Stimulated activated CD4-positive, alpha-beta T cell treated with anti-CD3 and anti-CD28 coated beads, Interleukin-12 subunit alpha, Interleukin-12 subunit beta, amount 100 ng/mL, for 4 hours (primary cell): ENCODE measurements at places on chromosomes 1 and 21.
A peak's percentile ranks its signal among the peaks of the same experiment; 100 is the strongest.

DNA sequence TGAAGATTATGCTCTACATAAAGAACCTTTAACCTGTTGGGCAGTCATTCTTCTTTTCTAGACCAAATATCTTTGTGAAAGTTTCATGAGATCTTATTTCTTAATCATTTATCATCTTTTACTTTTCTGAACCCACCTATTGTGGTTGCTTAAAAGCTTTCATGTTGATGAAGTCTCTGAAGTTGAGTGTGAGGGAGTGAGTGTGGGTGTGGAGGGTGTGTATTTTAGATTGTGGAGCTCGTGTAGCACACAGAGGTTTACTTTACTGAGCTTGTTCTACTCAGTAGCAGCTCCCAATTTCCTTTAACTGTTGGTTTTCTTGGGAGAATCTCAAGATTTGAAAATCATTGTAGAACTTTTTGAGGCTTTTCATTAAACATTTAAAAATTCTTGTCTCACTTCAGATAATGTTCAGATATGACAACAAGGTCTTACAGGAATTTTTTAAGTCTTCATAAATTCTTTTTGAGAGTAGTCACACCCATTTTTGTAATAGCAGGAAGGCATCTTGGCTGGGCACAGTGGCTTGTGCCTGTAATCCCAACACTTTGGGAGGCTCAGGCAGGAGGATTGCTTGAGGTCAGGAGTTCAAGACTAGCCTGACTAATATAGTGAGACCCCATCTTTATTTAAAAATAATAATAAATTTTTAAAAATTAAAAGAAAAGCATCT, 17.0 kb downstream of the SRRM1 start:
- DNase-seq: no peak

- DNase-seq: no peak
Observed at GRCh38 chr1:107142140-107142542, 1.3 kb downstream of the NTNG1 start.

DNA sequence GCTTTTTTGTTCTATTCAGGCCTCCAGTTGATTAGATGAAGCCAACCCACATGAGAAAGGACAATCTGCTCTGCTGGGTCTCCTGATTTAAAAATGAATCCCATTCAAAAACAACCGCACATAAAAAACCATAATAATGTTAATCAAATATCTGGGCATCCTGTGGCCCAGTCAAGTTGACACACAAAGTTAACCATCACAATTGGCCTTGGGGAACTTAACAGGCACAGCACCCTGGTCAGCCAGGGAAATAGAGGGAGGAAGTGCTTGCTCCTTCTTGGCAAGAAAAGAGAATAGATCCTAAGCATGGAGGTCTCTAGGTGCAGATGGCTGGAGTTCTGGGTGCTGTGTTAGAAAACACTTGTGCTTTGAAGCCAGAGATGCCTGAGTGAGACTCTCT, 109.6 kb upstream of the OLIG2 start:
- DNase-seq: no peak

GRCh38 chr1:65393347-65393746, 27.1 kb upstream of the LEPR start:
- no peak for DNase-seq

GRCh38 chr1:86119214-86119764, 37.3 kb downstream of the COL24A1 start:
- no peak for DNase-seq

- no peak for DNase-seq
Observed at GRCh38 chr1:222225316-222225691, 322.6 kb downstream of the HHIPL2 start.

DNA sequence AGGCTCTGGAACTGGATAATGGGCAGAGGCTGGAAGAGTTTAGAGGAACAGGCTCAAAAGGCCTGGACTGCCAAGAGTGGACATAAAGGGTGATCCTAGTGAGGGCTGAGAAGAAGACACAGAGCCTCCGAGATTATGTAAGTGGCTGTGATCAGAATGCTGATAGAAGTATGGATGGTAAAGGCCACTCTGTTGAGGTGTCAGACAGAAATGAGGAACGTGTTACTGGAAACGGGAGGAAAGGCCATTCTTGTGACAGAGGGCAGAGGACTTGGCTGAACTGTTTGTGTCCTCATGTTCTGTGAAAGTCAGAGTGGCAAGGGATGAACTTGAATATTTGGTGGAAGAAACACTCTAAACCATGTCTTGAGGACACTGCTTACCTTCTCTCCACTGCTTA, 6.7 kb upstream of the ABCG1 start:
- no peak for DNase-seq

- no peak for DNase-seq
Observed at GRCh38 chr1:198619375-198620140, 19.3 kb upstream of the PTPRC start.

DNA sequence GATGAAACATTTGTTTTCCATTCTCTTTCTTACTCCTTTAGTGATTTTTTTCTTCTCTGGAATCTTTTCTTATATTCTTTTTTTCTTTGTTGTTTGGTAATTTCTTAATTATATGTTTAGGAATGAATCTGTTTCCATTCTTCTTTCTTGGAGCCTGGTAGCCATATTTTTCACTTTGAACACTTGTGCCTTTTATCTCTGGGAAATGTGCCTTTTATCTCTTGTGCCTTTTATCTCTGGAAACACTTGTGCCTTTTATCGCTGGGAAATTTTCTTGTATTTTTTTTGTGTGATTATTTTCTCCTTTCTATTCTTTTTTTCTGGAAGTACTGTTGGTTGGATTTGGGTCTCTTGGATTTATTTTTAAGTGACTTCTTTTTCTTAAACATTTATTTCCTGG, 118.2 kb downstream of the LEPR start:
- DNase-seq: no peak

DNA sequence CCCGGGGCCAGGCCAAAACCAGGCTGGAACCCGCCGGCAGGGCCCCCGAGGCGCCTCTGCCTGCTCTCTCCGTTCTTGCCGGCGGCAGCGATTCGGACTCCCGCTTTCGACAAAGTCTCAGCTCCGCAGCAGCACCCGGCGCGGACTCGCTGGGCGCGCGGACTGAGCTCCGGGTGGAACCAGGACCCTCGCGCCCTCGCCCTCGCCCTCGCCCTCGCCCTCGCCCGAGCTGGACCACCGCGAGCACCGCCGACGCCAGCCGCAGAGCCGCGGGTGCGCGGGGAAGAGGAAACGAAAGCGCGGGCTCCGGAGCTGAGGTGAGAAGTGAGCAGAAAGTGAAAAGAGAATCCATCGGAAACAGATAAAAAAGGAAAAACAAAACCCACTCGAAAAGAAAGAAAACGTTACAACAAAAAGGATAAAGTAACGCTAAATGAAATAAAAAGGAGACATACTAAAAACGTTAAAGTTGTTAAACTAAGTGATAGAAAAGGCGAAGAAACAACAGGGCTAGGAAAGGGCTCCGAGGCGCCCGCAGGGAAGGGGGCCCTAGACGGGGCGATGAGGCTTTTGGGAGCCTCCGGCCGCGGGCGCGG, 64.9 kb downstream of the MEF2D start:
- peak; percentile 27 for DNase-seq

- no peak for DNase-seq
Observed at GRCh38 chr21:32094804-32095203, 184.0 kb downstream of the MIS18A start.

DNA sequence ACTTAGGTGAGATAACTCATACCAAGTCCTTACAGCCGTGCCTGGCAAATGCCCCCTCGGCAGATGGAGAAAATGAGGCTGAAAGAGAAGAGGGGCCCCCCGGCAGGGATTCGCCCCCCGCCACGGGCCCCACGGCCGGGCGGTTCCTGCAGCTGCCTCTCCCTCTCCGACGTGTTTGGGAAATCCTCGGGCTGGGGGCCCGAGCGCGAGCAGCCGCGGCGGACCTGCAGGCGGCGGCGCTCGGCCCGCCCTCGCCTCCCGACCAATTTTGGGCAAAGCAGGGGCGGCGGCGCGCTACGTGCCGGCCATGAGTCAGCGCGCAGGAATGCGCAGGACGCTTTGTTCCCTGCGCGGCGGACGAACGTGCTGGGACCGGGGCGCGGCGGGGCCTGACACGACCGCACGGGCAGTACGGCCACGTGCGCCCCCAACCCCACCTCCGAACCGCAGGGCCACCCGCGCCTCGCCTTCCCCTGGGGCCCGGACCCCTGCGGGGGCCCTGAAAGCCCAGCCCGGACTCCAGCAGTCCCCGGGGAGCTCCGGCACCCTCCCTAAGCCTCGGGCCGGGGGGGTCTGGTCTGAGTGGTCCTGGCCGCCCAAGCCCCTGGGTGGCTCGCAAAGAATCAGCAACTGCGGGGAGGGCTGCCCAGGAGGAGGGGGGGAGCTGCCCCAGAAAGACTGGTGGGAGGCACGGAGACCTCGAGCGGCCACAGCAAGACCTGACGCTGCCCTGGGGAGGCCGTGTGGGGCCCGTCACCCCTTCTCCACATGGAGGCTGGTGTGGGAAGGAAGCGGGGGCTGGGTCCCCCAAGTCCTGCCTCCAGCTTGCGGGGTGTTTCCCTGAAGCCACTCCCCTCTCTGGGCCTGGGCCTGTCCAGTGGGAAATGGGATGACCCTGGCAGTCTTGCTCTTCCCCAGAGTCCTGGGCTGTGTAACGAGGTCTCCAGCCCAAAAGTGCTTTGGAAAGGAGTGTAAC, 11.9 kb upstream of the EDN2 start:
- DNase-seq: peak; percentile 50

- no peak for DNase-seq
Observed at GRCh38 chr1:79662596-79662995, 656.1 kb upstream of the ADGRL4 start.

GRCh38 chr1:172442843-172443565, 865 bp downstream of the PIGC start:
- no peak for DNase-seq

- DNase-seq: no peak
Observed at GRCh38 chr1:110360431-110360830, 21.3 kb downstream of the RBM15 start.

DNA sequence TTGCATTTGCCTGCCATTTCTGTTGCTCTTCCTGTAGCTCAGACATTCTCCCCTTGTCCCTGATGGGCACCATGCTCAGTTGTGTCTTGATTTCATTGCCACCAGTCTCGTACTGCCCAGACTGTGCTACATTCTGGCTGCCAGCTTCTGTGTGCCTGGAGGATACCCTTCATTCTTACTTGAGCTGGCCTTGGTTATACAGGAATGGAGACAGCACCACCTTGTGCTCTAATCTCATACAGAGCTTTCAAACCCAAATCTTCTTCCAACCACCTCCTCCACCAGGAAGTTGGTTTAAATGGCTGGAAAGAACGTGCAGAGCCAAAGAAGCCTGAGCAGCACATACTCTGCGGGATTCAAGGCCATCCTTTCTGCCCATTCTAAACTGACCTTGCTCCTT, 165.3 kb downstream of the SLC35F3 start:
- DNase-seq: no peak

DNA sequence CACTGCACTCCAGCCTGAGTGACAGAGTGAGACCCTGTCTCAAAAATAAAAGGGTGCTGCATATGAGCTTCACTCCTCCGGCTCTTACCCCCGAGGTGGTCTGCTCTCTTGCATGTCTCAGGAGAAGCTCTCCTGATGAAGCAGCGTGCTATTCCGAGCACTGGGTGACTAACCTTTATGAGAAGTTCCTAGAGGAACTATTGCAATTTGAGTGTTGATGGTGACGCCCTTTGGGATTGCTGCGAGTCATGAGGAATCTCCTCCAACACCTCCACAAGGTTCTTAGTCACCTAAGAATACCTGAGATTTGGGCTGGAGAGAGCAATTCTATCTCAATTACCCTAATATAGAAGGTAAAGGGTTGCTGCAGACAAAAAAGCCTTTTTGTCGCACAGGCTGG, 40.8 kb upstream of the TINAGL1 start:
- no peak for DNase-seq

GRCh38 chr1:41023279-41023990, 1.9 kb upstream of the SLFNL1 start:
- no peak for DNase-seq

DNA sequence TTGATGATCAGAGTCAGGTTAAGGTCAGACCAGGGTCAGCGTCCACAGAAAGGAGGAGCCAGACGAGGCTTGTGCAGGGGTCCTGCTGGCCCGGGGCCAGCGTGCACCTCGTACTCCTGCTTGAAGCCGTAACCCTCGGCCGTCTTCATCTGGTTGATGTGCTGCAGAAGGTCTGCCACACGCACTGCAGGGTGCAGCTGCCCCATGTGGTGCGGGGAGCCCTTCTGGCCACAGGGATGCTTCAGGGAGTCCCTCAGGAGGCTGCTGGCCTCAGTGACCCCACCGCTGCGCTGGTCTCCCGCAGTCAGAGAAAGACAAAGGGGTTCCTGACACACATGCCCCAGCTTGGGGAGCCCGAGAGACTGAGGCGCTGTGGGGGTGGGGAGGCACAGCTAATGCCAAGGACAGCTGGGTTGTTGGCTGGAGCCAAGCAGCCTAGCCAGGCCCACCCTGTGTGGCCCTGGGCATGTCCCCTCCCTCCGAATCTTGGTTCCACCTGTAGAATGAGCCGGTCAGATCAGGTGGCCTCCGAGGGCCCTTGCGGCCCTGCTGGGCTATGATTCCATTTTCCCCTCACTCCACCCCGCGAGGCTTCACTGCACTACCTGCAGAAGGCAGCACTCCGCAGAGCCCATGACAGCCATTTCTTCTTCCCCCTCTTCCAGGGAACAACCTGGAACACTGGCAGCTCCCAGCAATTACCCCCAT, 251.9 kb downstream of the PTPRU start:
- DNase-seq: no peak

GRCh38 chr1:176559474-176559873, 96.5 kb downstream of the PAPPA2 start:
- no peak for DNase-seq

- DNase-seq: no peak
Observed at GRCh38 chr1:226066415-226067078, 4.0 kb downstream of the H3-3A start.

DNA sequence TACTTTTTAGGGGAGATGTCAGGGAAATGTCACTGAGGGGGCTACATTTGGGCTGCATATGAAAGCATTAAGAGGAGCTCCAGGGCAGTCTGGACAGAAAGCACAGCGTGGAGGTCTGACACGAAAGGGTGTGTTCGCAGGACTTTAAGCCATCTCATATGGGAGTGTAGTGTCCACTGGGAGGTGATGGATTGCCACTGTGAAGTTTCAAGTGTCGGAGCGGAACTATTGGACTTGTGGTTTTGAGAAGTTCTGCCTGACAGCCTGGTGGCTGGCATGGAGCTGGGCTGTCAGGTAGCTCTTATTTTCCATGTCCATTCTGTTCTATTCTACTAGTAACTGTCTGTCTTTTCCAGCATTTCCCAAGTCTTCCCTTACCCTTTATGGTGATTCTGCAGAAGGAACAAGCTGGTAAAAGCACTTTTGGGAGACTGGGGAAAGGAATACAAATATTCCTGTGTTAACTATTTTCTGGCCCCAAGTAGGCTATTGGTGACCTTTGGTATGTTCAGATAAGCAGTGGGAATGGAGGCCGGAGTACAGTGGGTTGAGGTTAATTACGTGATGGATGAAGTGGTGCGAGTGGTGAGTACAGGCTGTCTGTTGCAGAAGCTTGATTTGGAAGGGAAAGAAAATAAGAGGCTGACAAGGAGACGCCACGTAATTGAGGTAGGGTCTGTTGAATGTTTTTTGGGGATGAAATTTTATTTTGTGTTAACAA, 19.3 kb downstream of the B3GALT5 start:
- DNase-seq: no peak
